ENCODE measurements at places on chromosomes 1 and 21.

DNA sequence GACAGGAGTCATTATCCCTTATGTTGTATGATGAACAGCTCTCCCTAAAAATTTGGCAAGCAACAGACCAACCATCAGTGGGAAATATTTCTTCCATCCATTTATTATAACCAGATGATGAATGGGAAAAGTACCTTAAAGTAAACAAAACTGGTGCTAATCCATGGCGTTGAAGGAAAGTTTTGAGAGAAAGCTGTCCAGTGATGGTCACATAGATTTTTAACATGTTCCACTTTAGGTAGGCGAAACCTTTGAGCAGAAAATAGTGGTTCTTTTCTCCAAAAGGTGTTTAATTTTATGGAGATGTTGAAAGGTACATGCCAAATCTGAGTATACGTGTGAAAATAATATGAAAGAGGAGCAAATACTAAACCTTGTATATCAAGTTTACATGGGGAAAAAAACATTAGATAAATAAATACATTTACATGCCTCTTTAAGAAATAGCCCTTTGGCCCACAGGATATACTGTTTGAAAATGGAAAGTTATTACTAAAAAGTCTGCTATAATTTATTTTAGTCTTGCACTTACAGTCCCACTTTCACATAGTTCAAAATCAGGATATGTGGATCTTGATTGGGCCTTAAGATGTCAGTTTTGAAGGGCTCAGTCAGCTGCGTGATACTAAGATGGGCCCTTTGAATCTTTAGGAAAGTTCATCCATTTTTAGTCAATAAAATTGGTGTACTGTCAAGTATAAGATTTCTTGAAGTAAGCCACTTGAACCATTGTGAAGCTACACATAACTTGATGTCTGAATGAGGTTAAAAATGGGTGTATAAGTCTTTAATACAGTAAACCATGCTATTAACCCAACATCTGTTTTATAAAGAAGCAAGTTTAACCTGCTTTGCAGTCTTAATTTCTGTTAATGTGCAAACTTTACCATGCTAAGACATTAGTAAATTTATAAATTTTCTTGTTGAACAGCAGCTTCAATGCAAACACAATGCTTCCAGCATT, 10.5 kb downstream of the RPL5 start:
- no peak for DNase-seq

- no peak for DNase-seq
Measured at GRCh38 chr1:47485817-47486216, 48.0 kb downstream of the FOXD2 start.

- no peak for DNase-seq
Measured at GRCh38 chr1:87129038-87129437, 199.6 kb upstream of the LMO4 start.

DNA sequence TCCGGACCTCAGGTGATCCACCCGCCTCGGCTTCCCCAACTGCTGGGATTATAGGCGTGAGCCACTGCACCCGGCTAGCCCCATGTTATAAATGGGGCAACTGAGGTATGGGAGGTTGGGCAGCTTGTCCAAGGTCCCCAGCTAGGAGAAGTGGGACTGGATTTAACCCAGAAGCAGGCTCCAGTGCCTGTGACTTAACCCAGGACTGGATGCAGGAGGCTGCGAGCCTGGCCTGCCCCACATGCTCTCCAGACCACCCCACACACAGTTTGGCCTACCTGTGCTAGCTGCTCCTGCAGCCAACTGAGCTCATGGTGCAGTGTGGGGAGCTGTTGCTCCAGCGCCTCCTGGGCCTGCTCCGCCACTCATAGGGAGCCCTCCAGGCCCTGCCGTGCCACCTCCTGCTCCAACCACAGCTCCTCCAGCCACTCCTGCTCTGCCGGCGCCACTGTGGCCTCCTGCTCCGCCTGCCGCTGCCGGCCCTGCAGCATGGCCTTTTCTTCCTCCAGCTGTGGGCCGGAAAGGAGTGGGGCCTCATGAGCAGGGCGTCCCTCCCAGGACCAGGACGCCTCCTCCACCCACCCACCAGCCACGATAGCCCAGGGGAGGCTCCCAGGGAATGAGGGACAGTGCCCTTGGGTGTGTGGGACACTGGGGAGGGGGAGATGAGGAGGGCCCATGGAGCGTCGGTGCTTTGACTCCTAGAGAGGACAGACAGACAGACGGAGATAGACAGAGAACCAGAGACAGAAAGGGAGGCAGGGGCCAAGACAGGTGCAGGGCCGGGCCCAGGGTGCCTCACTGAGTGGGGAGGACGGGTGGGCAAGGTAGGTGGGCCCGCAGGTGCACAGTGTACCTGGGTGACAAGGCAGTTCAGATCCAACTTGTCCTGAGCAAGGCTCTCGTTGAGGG, 12.4 kb upstream of the NBPF1 start:
- DNase-seq, result no peak

DNA sequence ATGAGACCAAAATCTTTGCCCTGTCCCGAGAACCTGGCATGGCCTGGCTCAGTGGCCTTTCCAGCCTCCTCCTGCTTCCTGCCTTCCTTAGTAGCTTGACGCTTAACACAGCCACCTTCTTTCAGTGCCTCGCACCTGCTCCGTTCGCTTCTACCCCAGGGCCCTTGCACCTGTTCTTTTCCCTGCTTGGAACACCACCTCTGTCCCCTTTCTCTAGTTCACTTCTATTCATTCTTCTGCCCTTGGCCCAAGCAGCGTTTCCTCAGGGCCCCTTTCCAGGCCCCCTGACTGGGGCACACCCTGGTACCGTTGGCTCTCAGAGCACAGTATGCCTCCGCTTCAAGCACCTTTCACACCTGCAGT, 9.0 kb upstream of the HTR6 start:
- DNase-seq, result no peak
